ENCODE measurements at places on chromosomes 6 and 20.

DNA sequence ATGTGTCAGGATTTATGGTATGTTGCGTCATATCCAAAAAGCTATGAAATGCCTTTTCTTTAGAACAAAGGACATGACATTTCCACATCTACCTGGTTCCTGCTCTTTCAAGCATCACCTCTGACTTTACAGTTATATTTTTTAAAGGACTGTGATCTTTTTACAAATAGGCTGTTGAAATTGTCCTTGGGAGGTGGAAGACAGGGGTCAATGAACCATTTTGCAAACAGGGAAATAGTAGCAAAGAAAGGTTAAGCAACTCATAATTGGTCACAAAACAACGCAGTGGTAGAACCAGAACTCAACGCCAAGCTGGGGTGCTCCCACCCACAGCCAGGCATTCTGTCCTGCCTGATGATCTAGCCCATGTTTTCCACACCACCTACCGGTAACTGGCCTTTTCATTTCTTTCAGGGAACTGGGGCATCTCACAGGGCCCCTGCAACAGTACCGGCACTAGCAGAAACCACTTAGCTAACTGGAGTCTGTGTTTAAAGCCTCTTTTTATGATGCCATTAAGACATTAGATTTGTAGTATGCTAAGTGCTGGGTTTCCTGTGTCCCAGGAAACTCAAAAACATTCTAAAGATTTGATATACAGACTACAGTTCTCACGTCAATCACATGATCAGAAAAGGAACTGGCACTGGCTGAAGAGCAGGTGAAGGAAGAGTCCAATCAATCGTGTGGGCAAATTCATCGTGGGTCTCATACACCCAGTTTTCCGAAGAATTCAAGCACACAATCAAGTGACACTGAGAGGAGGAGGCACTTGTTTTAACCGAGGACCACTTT, 13.9 kb downstream of the ZNF217 start:
- DNase-seq, result no peak

DNA sequence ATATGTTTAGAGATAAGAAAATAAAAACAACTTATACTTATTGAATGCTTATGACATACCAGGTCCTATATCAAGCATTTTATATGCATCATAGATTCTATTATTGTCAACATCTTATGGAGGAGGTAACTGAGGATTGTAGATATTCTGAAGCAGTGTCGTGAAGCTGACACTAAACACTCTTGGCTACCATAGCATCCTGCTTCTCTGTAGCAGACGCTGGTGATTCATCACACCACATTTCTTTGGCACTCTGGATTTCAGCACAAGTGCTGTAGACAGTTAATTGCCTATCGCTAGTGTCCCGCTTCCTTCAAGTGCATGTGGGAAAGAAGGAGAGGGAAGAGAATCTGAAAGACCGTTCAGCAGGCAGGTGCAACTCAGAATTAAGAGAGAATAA, 317.1 kb downstream of the PLCB1 start:
- no peak for DNase-seq

DNA sequence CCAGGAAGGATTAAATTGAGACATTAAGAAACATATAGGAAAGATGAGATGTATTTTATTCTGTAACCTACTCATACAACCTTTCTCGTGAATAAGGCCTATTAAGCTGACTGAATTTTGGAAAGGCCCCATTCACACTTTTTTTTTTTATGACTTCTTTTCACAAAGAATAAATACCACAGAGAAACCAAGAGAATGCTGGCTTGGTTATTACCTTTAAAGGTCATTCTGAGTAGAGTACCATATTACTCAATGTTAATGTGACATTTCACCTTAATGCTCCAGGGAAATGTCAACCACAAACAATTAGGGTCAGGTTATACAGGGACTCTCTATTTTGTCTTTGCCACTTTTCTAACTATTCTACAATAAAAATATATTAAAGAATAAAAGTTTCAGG, 204.9 kb upstream of the PTCHD4 start:
- no peak for DNase-seq

GRCh38 chr6:112626468-112627082, 279.4 kb downstream of the RFPL4B start:
- DNase-seq, result no peak

DNA sequence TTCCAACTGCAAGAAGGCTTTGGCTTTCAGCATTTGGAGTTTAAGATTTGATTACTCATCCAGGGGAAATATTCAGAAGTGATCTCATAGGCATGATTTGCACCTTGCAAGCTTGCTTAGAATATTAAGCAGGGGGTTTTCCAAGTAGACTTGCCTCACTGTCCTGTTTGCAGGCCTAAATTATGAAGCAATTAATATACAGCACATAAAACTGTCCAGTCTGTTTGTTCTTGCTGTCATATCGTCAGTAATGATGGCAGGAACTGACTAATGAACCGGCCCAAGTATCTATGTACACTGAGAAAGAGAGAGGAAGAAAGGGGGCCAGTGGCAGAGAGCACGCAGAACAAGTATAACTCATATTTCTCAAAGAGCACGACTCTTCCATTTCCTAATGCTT, 212.5 kb upstream of the SUPT3H start:
- DNase-seq, result no peak

DNA sequence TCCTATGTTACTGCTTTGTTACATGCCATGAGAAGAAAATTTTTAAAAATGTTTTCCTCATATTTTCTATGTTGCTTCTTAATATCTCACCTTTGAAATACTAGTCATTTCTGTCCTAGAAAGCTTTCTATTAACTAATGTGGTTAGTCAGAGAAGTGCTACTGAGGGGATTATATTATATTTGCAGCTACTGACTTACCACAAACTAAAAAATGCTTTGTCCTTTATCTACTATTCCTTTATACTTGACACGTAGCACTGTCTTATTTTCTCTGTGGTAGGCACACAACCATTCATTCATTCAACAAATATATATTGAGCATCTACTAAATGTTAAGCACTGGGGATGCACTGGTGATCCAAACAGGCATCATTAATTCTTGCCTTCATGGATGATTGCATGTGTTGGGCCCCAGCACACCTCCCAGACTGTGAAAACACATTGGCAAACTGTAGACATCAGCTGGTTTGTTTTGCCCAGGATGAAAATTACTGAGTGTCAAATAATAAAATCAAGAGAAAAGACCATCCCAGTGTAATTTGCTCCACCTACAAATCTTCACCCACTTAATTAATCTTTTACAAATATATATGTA, 10.7 kb upstream of the MLIP start:
- no peak for DNase-seq

DNA sequence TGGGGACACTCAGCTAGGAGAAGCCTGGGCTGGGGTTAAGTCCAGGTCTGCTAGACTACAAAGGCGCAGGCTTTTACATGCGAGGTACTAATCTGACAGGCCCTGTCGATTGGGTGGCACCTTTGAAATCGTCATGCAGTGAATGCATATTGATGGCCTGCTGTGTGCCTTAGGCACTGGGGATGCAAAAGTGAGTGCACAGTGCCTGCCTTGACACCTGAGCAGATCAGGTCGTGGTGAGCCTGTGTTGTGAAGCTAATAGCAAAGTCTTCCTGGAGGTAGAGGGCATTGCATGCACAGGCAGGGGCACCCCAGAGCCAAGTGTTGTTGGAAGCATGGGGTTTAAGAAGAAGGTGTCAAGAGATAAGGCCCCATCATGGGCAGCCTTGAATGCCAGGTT, 16.9 kb downstream of the LRRC1 start:
- no peak for DNase-seq

- DNase-seq, result no peak
Observed at GRCh38 chr6:144654506-144654905, 369.4 kb downstream of the UTRN start.

DNA sequence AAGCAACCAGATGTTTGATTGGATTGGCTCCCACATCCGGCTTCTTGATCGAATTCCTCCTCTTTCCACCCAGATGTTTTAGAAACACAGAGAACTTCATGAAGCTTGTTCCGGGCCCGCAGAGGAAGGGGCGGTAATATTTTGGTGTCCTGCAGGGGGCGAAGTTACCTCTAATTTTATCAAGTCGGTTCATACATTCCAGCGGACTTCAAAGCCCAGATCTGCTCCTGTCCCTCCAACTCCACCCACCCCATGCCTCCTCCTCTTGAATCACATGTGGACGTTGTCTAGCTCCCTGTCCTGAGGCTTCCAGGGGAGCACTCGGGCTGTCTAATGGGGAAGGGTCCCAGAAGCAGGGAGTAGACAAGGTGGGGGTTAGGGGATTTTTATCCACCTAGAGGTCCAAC, 2.9 kb upstream of the BMP6 start:
- peak; percentile 82 for DNase-seq

DNA sequence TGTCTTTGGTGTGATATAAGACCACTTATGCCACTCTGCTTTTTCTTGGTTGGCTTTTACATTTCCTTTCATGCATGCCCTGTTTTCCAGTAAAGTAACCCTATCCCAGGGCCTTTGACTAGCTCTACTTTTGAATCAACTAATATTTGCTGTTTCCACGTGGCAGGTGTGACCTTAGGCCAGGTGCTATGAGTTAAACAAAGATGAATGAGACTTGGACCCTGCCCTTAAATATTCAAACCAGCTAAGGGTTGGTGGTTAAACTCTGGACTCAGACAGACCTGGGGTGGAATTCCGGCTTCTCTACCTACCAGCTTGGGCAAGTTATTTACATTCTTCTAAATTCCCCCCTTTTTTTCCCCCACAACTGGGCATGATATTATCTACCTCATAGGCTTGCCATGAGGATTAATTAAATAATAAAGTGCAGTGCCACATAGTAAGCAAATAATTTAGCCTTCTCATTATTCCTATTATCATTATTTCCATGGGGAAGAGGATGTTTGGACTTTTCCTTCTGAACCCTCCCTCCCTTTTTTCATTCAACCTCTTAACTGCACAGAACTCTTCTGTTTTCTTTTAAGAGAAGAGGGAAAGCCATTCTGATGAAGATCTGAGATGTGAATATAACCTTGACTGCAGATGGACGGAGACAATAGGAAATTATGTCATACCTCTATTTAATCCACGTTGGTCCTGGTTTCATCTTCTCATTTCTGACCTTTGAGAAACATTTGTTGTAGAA, 143.6 kb upstream of the TNFAIP3 start:
- DNase-seq, result no peak

- DNase-seq, result no peak
Observed at GRCh38 chr6:90790696-90791095, 203.8 kb upstream of the MAP3K7 start.

DNA sequence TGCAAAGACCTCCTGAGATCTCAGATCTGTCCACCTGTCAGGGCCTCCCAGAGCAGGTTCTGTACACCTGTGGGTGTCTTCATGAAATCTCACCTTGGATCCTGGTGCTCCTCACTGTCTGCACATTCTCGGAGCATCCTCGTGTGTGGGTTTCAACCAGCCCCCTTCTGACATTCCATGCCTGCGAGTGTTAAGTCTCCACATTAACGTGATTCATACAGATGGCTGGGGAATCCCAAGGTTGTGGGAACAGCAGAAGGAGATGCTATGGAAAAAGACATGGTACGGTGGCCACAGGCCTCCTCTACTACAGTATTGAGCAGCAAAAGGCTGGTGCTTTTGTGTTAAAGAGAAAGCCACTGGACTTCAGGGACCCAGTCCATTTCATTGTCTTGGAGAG, 556.5 kb downstream of the DHX35 start:
- no peak for DNase-seq

Measured in muscle of arm (tissue), 14 donors.